Activated T-helper 1 cell treated with Interleukin-2 at 50 U/mL for 16 hours (primary cell): ENCODE measurements at places on chromosomes 12 and 14.

DNA sequence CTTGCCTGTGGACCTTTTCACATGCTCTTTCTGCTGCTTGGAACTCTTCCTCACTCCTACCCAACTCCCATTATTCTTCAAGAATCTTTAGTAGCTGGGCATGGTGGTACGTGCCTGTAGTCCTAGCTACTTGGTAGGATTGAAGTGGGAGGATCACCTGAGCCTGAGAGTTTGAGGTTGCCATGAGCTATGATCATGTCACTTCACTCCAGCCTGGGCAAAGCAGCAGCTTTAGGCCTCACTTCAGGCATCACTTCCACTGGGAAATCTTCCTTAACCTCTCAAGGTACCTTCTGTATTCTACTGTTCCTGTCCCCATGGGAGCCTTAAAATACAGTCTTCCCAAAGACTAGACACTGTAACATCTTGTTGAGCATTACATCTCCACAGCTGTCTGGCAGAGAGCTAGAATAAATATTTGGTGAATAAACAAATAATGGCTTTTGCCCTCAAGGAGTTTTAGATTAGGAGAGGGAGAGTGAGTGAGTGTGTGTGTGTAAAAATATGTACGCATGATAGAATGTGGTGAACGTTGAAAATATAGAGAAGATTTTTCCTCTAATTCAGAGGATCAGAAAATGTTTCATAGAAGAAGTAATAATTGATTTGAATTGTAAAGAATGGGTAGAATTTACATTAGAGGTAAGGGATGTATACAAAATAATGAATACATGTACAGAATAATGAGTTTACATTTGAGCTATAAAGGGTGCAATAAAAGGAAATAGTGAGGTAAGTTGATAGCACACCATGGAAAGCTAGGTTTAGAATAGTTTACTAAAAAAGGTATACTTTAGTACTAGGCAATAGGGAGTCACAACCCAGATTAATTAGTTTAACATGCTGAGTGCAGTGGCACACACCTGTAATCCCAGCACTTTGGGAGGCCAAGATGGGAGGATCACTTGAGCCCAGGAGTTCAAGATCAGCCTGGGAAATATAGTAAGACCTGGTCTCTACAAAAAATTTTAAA, 29.2 kb upstream of the BMAL2 start:
- DNase-seq, result no peak

DNA sequence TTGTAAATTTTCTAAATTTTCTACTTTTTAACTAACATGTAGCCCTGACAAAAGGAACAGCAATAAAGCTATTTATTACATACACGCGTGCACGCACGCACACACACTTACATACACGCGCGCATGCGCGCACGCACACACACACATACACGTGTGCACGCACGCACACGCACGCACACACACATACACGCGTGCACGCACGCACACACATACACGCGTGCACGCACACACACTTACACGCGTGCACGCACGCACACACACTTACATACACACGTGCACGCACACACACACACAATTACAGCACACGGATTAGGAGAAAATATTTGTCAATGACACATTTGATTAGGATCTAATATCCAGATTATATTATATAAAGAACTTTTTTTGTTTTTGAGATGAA, 27.9 kb downstream of the DHX37 start:
- no peak for DNase-seq

- DNase-seq, result no peak
Measured at GRCh38 chr12:69459477-69459876, 10.7 kb upstream of the FRS2 start.

DNA sequence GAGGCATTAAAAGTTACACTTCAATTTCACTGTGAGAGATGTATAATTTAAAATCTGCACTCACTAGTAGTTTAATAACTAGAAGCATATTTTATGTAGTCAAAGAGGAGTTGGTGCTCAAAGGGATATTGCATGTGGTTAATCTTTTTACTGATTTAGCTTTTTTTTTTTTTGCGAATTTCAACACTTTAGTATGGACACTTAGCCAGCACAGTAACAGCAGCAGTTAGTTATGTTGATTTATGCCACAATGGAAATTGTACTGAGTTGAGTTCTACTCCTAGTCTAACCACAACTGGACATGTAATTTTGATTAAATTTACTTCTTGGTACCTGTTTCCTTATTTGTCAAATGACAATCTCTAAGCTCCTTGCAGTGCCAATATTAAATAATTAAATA, 104.2 kb downstream of the RERG start:
- DNase-seq, result no peak

- DNase-seq, result no peak
Measured at GRCh38 chr14:86999036-86999435, 993.9 kb downstream of the GALC start.

DNA sequence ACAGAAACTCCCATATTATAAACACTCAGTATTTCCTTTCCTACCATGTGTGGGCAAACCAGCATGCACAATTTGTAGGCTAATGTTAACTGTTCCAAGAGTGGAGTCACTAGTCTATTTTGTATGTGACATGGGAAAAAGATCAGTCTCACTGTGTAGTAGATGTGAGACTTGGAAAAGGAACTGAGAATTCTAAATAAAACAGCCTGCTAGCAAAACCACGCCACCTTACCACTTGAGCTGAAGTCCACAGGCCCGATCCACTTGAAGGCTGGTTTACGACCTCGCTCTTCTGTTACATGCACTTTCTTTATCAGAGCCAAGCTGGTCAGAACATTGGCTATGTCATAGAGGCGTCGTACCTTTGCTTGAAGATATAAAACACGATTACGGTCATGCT, 22.5 kb downstream of the E2F7 start:
- no peak for DNase-seq

DNA sequence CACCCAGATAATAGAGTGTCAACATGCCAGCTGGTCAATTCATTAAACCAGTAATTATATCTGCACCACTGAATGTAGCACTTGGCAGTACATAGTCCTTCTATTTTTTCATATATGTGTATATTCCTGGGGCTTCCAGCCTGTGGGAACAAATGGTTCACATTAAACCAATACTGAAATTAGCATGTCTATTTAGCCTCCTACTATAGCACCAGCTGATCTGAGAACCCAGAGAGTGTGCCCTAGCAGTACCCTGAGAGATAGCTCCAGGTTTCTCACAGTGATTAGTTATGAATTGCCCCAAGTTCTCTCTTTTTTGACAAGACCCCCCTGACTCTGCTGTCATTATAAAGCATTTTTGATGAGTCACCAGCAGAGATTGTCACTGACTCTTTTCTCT, 1097.3 kb upstream of the FLRT2 start:
- no peak for DNase-seq

DNA sequence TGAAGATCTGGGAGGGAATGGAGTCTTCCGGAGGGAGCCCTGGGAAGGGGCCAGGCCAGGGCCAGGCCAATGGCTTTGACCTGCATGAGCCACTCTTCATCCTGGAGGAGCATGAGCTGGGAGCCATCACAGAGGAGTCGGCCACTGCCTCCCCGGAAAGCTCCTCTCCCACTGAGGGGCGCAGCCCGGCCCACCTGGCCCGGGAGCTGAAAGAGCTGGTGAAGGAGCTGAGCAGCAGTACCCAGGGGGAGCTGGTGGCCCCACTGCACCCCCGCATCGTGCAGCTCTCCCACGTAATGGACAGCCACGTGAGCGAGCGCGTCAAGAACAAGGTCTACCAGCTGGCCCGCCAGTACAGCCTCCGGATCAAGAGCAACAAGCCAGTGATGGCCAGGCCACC, 37.7 kb downstream of the PLEKHG3 start:
- no peak for DNase-seq

GRCh38 chr14:80658733-80659132, 282.8 kb downstream of the CEP128 start:
- DNase-seq, result no peak

DNA sequence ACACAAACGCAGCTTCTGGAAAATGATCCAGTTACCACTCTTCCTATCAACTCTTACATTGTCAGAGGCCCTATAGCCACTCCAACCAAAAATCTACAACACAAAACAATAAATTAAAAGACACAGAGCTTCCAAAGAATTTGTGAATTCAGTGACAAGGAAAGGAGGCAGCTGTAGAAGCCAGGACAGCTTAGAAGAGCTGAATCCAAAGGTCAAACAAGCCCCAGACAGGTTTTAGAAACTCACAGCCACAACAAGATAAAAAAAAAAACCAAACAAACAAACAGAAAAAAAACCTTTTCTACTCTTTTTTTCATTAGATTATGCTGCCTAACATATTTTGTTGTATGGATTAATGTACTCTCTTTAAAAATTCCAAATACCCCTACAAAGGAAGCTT, 94.4 kb downstream of the KIF21A start:
- no peak for DNase-seq

- DNase-seq, result no peak
Measured at GRCh38 chr12:19447386-19447785, 8.1 kb downstream of the AEBP2 start.

- DNase-seq, result no peak
Measured at GRCh38 chr14:51582437-51582836, 69.3 kb upstream of the FRMD6 start.

DNA sequence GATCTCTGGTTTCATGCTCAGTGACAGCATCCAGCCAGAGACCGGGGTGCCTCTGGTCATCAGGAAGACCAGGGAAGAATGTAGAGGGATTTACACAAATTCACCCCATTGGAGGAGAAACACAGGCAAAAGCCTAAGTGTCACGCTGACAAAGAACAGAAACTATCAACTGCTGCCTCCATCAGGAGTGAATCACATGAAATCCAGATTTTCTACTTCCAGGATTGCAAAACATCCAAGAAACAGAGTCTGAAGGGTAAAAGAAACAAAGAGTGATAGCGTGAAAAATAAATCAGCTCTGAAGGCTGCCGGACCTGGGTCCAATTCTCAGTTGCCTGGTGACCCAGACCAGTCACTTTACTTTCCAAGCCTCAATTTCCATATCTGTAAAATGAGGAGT, 136.1 kb upstream of the MAP1LC3B2 start:
- no peak for DNase-seq

DNA sequence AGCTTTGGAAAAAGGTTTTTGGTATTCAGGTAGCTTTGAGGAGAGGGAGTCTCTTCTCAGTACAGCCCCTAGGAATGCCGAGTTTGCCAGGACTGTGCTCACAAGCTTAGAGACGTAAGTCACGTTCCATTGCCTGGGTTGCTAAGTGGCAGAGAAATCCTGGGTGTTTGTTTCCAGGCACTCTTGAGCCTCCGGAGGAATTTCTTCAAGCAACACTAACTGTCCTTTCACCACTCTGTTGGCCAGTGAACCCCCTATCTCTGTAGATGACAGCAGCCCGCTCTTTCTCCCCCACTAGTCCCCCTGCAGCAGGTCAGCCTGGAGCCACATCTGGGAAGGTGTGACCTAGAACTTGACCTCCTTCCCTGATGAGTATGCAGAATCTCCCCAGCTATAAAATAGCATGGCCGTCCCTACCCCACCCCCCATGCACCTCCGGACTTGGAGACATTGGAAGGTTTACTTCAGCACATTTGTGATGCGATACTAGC, 162.7 kb downstream of the ZFP36L1 start:
- no peak for DNase-seq

- no peak for DNase-seq
Measured at GRCh38 chr14:85663256-85663655, 133.3 kb downstream of the FLRT2 start.

DNA sequence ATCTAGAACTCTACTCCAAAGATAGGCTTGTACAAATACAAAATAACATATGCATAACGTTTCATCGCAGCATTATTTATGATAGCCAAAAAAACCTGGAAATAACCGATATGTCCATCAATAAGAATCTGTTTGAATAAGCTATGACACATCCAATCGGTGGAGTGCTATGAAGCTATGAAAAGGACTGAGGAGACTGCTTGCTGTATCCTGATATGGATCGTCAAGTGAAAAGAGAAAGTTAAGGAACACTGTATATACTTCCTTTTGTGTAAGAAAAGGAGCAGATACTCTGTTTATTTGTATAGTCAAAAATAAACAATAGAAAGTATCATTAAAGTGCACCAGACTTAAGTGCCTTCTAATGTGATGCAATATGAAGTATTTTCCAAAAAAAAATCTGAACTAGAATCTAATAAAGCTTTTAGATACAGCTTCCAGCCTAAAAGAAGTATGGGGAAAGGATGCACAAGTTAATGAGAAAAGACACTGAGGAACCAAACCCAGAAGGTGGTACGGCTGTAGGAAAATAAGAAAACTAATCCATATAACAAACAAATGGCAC, 645 bp upstream of the KLHDC1 start:
- DNase-seq, result no peak

DNA sequence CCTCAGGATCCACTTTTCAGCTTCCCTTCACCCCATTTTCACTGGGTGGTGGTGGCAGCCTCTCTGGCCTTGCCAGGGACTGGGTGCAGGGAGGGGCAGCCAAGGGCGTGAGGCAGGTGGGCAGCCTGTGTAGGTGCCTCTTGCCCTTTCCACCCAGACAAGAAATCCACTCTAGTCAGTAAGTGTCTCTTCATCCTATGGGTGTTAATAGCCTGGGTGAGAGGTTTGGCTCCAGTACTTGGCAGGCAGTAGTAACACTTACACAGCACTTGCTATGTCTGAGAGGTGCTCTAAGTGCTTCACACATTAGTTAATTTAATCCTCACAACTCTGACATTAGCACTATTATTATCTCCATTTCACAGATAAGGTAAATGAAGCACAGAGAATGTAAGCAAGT, 171.9 kb downstream of the EMP1 start:
- no peak for DNase-seq

- DNase-seq, result no peak
Measured at GRCh38 chr12:108822497-108823205, 34.7 kb downstream of the SSH1 start.

- no peak for DNase-seq
Measured at GRCh38 chr12:126139355-126139754, 1074.1 kb downstream of the AACS start.

- DNase-seq, result no peak
Measured at GRCh38 chr12:104279164-104279563, 24.4 kb upstream of the EID3 start.

- DNase-seq, result no peak
Measured at GRCh38 chr14:23578560-23579310, at the start of gene JPH4. Gene JPH4 (minus strand): TSS chr14:23578790. CDS start chr14:23577453, 1,337 bp downstream.

- no peak for DNase-seq
Measured at GRCh38 chr12:55019784-55020183, at the start of gene NEUROD4. Gene NEUROD4 (plus strand): TSS chr12:55019974. CDS start chr12:55026440, 6,466 bp downstream.

GRCh38 chr12:14936224-14936861, 2.0 kb downstream of the ERP27 start:
- no peak for DNase-seq

GRCh38 chr12:1608713-1609119, 14.3 kb upstream of the FBXL14 start:
- no peak for DNase-seq

DNA sequence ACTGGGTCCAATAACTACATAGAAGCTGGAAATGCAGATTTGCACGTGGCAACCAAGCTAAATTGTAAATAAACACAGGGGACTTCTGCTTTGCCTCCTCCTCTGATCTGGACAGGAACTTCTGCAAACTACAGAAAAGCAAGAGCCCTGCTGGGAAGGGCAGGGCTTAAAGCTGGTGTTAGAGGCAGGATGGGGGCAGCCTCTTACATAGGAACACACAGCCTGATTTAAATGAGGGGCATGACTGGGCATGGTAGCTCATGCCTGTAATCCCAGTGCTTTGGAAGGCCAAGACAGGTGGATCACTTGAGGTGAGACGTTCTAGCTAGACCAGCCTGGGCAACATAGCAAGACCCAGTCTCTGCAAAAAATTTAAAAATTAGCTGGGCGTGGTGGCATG, 46.7 kb downstream of the ERH start:
- no peak for DNase-seq

- no peak for DNase-seq
Measured at GRCh38 chr14:94152676-94153075, 21.4 kb upstream of the PPP4R4 start.
